Activated T-helper 1 cell treated with anti-CD3 and anti-CD28 coated beads, Interleukin-12 subunit alpha, Interleukin-12 subunit beta, Interleukin-2, Interleukin-4 antibody, amounts not matched to agents 30 ng/mL and 10 ng/mL and 1 ng/mL, durations not matched to agents 14 hours and 24 hours and 36 hours (primary cell): ENCODE measurements at places on chromosomes 6 and 20.

DNA sequence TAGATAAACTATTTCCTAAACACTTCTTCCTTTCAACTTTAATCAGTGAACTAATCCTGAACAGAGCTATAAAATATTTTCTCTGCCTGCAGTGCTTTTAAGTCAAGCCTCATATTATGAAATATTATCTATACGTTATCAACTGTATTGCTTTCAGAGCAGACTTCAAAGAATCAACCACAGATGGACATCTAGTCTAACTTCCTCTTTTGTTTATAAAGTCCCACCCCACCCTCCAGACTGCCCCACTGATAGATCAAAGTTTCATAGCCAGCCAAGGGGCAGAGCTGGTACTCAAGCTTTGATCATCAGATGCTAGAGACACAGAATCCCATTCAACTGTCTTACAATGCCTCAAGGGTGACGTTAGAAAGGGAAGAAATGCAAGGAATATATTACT is 308.3 kb downstream of the LAMA2 start:
- no peak for DNase-seq

DNA sequence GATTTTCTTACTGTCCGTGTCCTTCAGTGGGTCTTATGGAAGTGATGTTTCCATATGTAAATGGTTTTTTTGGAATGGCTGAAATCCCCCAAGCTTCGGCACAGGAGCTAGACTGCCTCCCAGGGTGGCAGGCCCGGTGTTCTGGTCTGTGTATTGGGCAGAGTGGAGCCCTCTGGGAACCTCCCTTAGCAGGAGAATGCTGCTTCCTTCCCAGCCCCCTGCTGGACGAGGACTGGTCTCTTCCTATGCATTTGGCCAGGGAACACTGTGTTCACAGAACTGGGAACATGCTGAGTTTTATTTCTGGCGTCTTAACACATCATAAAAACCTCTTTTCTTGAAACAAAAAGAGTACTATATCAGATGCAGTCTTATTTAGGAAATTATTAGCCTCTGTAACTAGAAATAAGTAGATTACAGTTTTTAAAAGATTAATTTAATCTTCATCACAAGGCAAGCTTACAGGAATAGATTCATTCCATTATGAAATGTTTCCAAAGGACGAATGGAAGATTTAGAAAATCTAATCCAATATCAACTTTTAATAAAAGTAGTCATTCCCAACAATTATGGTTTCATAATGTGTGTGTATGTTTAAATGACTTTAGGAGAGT is 56.6 kb downstream of the SYTL3 start:
- DNase-seq = no peak

- no peak for DNase-seq
These were observed at the start of gene OPRL1 for GRCh38 chr20:64080013-64080812. TSS of gene OPRL1 (plus strand) at chr20:64080082. CDS start at chr20:64092721, 12,639 bp downstream.

GRCh38 chr20:41256516-41256915 is 61.0 kb downstream of the ZHX3 start:
- DNase-seq = no peak

DNA sequence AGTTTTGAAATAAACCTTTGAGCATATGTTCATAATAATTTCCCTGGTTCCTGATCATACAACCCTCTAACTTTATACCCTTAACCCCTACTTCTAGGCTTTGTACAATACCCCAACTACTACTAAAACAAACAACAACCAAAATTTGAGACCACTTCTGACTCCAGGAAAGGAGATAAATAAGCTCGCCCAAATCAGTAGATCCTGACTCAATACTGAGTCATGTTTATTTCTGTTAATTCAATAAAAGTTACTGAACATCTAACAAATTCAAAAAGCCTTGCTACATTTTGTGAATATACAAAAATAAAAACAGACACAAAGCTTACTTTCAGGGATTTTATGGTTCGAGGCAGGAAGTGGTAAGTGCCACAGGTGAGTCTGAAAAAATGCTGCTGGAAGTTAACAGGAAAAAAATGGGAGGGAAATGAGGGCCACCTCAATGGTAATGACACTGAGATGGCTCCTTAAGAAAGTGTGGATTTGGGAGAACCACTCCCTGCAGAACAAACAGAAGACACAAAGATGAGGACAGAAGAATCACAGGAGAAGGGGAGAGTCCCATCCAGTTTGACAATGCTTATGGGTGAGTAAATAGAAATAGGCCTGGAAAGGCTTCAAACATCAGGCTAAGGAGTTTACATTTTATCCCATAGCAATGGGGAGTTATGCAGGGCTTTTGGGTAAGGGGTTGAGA is 63.4 kb downstream of the DST start:
- DNase-seq = no peak

DNA sequence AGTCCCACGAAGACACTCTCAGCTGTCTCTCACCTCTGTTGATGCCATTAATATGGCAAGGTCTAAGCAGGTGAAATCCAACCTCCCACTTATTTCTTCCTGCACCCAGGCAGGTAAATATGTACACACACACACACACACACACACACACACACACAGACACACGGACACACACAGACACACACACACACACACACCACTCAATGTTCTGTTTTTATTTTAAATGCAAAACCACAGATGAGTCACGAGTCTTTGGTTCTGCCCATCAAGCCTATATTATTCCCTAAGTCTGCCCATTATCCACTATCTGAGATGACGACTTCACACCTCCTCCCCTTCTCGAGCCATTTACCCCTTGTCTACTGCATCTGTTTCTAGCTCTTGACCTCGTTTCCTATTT is 344.7 kb downstream of the CDH26 start:
- no peak for DNase-seq

GRCh38 chr20:34324541-34324940 is 21.4 kb upstream of the AHCY start:
- no peak for DNase-seq

GRCh38 chr6:88725111-88725975 is 238.1 kb downstream of the RNGTT start:
- DNase-seq = no peak

DNA sequence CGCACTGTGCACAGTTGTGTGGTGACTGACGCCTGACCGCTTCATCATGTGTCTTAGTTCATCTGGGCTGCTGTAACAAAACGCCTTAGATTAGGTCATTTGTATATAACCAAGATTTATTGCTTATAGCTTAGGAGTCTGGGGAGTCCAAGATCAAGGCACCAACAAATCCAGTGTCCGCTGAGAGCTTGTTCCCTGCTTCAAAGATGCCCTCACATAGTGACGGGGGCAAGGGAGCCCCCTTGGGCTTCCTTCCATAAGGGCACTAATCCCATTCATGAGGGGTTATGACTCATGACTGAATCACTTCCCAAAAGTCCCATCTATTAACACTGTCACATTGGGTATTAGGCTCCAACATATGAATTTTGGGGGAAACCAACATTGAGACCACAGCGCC is 34.6 kb downstream of the CYP24A1 start:
- DNase-seq = no peak
